Posterior vena cava (tissue), 2 donors: ENCODE measurements at places on chromosomes 1 and 21.

DNA sequence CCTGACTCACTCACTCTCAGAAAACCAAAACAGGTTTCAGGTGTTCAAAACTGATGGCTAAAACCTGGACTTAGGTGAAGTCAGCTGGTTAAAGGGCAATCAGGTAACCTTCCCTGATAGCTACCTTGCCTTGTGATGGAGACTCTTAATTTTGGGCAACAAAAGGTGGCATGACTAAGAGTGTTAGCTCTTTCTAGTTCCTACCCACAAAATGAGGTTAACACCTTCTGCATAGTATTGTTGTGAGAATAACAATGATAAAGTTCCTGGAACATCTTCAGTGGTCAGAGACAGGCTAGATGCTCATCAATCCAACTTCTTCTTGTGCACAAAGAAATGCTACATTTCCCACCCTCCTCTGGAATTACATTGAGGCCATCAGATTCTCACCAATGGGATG, 214.8 kb downstream of the ZNF648 start:
- no peak for DNase-seq

GRCh38 chr1:17084787-17085186, 31.0 kb upstream of the SDHB start:
- no peak for DNase-seq

GRCh38 chr1:213820362-213821149, 167.2 kb upstream of the PROX1 start:
- no peak for DNase-seq

GRCh38 chr21:31857096-31857495, 15.7 kb upstream of the HUNK start:
- no peak for DNase-seq

DNA sequence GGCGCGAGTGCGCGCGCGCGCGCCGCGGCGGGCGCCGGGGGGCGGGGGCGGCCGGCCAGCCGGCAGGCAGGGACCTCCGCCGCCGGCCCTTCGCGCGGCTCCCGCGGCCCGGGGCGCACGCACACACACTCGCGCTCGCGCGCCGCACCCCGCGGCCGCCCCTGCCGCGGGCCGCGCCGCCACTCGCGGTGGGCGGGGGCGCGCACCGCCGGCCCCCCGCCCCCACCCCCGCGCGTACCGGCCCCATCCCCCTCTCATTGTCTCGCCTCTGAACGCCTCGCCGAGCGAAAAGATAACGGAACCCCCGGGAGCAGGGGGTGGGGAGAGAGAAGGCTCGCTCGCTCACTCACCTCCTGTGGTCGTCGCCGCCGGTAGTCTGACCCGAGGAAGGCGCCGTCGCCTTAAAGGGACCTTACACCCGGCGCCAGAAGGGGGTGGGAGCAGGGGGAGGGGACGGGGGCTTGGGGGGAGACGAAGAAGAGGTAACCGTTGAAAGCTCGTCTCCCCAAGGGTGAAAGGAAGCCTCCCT, 428 bp downstream of the POGZ start:
- peak; percentile 87 for DNase-seq
